NCI-H1417 treated with DMSO at 0.1 percent for 48 hours (cell line): ENCODE measurements at places on chromosomes 11 and 22.

DNA sequence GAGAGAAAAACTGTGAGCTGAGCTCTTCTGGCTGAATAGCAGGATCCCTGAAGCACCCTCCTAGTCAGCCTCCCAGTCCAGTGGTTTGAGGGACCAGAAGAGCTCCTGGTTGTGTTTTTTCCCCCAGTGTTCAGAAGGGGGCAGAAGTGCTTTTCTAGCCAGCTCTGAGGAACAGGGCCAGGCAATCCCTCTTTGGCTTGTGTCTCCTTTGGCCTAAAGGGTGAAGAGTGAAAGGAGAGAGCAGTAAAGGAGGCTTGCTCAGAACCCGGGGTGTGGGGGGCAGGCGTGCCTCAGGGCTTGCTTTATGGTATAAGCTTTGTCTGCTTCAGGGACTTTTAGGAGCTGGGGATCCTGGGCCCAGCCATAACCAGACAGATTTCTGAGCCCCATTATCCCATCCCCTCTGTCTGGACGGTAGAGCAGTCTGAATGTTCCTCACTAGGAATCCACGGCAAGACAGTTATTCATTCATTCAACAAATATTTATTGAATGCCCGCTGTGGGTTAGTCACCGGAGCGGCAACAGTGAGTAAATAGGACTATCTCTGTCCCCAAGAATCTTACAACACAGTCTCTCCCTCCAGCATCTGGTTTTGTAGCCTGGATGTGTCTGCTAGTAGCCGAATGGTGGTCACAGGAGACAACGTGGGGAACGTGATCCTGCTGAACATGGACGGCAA lies 14.5 kb downstream of the ACP2 start:
- no peak for DNase-seq

GRCh38 chr11:72584293-72584938 lies 89.8 kb downstream of the PDE2A start:
- DNase-seq, result no peak

DNA sequence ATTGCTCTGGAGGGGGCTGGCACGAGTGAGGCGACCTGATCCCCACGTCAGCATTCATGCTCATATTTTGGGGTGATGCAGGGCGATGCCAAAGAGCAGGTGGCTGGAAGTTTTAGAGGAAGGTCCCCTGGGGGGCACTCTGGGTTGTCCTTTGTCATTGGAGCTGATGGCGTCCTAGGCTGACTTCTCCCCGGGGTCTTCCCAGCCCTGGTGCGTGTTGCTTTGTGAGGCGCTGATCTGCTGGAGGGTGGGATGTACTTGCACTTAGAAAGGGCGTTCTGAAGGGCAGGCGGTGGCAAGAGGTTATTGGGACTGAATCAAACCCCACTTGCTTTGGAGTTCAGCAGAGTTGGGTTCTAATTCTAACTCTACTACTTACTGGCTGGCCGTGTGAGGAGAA lies 313.3 kb downstream of the NTM start:
- DNase-seq, result no peak

DNA sequence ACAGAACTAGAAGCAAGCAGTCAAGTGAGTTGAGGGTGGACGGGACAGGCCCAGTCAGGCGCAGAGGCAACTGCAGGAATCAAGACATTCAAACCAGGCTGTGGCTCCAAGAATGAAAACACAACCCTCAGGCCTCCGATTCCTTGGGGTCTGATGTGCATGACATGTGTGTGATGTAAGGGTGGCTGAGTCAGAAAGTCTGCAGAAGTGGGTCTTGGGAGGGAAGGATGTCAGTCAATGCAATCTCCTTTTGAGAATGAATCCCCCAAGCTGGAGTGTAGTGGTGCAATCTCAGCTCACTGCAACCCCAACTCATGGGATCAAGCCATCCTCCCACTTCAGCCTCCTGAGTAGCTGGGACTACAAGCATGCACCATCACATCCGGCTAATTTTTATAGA lies 15.9 kb upstream of the PDE2A start:
- DNase-seq, result no peak

GRCh38 chr11:613369-613968 lies 2.3 kb downstream of the IRF7 start:
- DNase-seq, result no peak

- no peak for DNase-seq
Observed at GRCh38 chr11:45067966-45068365, 78.5 kb upstream of the PRDM11 start.

DNA sequence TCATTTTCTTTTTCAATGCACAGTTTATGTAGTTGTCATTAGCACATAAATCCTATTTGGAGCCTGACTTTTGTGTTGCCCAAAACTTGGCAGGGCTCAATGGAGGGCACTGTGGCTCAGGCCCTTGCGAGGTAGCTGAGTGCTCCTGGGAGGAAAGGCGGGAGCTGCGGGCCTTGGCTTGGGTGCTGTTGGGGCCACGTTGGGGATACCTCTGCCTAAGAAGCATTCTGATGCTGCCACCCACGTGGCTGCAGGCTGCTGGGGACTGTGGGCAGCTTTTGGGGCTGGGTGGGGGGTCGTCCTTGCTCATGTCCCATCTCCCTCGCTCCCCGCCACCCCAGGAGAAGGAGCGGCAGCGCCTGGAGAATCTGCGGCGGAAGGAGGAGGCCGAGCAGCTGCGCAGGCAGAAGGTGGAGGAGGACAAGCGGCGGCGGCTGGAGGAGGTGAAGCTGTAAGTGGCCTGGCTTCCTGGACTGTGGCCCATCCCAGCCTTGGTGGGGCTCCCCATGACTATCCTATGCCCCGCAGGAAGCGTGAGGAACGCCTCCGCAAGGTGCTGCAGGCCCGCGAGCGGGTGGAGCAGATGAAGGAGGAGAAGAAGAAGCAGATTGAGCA lies 20.9 kb downstream of the INCENP start:
- DNase-seq, result no peak

DNA sequence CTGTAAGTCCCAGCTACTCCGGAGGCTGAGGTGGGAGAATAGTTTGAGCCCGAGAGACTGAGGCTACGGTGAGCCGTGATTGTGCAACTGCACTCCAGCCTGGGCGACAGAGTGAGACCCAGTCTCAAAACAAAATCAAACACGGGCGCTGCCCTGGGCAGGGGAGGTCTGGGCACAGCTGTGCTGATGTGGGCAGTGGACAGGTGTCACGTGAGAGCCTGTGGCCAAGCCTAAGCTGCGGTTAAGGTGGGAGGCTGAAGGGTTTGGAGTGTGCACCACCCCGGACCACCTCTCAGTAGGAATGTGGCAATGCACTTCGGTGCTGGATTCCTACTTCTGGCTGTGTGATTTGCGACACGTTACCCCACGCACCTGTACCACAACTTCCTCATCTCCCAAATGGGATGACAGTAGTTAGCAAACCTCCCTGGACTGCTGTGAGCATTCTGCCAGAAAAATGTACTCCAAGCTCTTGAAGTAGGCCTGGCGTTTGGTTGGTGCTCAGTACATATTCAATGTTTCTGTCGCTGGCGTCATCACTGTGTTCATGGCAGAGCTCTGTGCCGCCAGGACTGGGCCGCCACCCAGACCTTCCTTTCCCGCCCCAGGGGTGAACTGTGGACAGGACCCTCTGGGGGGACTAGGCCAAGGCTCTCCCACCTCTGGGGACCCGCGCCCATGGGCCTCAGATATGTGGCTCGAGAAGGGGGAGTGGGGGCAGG lies 807 bp upstream of the ZNF74 start:
- no peak for DNase-seq

DNA sequence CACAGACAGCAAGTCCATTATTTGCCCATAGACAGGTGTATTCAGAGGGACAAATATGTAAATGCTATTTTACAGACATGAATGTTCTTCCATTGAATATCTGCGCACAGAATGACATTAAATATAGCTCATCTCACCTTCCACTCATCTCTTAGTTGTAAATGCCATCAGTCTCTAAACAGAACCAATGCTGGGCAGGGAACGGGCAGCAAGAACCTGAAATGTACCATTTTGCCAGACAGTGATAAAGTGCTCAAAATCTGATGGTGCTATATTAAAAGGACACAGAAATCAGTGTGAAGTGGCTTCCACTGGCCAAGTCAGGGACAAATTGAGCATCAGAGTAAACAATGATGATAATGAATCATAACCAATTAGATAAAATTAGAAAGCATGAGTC lies 10.0 kb upstream of the OR8B4 start:
- DNase-seq, result no peak

GRCh38 chr22:26476705-26477340 lies 6.8 kb downstream of the HPS4 start:
- DNase-seq, result no peak

DNA sequence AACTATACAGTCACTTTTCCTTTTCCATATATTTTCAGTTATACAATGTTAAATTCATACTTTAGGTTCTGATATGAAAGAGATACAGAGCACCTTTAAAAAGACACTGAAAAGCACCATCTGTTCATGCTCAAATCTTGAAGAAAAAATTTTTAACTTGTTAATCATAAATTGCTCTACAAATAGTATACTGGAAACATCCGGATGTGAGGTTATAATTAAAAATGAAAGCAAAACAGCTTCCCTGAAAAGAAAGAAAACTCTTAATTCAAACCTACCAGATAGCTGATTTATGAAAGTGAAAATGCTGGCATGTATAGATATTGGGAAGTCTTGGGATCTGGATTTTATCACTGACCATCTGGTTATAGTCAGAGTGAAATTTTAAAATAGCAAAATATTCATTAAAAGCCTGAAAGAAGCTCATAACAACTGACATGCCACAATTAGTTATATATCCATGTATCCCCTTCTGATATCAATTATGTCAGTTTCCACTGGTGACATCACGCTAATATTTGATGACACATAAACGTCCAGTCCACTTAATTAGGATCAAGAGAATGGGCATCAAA lies 740.0 kb downstream of the DLG2 start:
- no peak for DNase-seq

DNA sequence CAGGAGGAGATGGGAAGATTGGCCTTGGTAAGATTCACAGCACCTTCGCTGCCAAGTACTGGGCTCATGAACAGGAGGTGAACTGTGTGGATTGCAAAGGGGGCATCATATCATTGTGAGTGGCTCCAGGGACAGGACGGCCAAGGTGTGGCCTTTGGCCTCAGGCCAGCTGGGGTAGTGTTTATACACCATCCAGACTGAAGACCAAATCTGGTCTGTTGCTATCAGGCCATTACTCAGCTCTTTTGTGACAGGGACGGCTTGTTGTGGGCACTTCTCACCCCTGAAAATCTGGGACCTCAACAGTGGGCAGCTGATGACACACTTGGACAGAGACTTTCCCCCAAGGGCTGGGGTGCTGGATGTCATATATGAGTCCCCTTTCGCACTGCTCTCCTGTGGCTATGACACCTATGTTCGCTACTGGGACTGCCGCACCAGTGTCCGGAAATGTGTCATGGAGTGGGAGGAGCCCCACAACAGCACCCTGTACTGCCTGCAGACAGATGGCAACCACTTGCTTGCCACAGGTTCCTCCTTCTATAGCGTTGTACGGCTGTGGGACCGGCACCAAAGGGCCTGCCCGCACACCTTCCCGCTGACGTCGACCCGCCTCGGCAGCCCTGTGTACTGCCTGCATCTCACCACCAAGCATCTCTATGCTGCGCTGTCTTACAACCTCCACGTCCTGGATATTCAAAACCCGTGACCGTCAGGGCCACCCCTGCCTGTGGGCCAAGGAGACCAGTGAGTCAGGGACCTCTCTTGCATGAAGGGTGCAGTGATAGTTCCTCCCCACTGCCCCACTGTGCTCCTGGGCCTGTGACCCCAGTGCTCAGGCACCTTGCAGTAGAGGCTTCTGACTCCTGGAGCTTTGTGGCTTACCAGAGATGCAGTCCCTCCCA lies 83.6 kb downstream of the BCR start:
- DNase-seq, result no peak

GRCh38 chr11:81839976-81840375 lies 893.7 kb downstream of the FAM181B start:
- DNase-seq, result no peak

GRCh38 chr22:35484651-35485556 lies 55.7 kb upstream of the RASD2 start:
- no peak for DNase-seq

DNA sequence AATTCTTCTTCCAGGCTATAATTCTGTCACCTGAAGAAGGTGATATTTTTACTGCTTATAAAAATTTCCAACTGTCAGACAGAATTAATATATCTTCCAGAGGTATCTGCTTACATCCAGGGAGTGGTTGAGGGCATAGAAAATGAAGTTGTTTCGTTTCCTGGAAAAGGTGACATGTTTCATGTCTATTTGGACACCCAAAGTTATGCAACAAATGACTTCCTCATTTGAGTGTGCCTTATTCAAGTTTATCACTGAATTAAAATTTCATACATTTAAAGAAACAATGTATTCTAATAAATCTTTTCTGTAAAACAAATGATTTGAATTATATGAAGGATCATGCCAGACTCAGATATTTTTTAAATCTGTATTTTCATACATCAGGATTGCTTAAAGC lies 8.5 kb upstream of the GRAMD1B start:
- DNase-seq, result no peak

- no peak for DNase-seq
Observed at GRCh38 chr11:78039919-78040671, 17.0 kb upstream of the KCTD14 start.

DNA sequence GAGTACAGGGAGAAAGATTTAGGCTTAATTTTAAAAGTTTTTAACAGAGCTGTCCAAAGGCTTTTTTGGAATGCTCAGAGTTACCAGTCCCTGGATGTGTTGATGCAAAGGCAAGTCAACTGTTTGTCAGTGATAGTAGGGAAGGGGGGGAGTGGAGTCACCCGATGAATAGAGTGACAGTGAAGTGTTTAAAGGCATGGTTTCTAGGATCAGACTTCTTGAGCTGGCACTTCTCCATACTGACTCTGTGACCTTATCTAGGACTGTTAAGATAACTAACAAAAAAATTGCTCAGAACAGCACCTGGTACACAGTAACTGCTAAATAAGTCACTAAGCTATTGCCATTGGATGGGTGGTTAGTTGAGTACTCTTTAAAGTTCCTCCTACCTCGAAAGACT lies 11.3 kb upstream of the RAG2 start:
- no peak for DNase-seq

- peak; percentile 51 for DNase-seq
Observed at GRCh38 chr11:60334005-60334620, 7.1 kb downstream of the MS4A6E start.

GRCh38 chr11:36586543-36586942 lies 7.8 kb upstream of the IFTAP start:
- no peak for DNase-seq

- DNase-seq, result no peak
Observed at GRCh38 chr11:10916665-10917064, 58.8 kb upstream of the ZBED5 start.

GRCh38 chr11:104060820-104061219 lies 24.4 kb downstream of the DDI1 start:
- no peak for DNase-seq

GRCh38 chr22:47928631-47929030 lies 1166.2 kb downstream of the TBC1D22A start:
- DNase-seq, result no peak

DNA sequence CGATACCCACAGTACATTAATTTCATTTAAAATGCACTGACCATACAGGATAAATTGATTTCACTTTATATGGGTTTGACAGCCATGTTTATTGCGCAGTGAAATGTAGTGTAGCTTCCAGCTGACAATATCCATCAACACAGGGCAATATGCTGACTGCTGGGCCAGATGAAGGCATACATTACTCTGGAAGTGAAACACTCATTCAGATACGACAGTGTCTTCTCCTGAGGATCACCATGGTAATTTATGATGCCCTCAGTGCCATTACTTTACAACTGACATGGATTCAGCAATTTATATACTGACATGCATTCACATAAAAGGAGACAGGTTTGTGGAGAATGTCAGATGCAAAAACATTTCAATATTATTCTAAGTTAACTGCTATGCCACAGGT lies 365.1 kb downstream of the SOX6 start:
- DNase-seq, result no peak

GRCh38 chr11:203945-204586 lies 3.1 kb downstream of the BET1L start:
- DNase-seq, result no peak

GRCh38 chr11:2298795-2299761 lies 2.6 kb downstream of the C11orf21 start:
- no peak for DNase-seq
